Stimulated activated CD8-positive, alpha-beta memory T cell treated with anti-CD3 and anti-CD28 coated beads, Interleukin-7, amount 100 ng/mL, for 48 hours (primary cell): ENCODE measurements at places on chromosomes 16 and 17.

GRCh38 chr17:6651354-6651918 is at the start of the genes C17orf100 and MED31:
TSS of gene C17orf100 (plus strand) at chr17:6651762. CDS start at chr17:6651914, 152 bp downstream.
TSS of gene MED31 (minus strand) at chr17:6651605. CDS start at chr17:6651528, 77 bp downstream.
- peak; percentile 87 for DNase-seq

DNA sequence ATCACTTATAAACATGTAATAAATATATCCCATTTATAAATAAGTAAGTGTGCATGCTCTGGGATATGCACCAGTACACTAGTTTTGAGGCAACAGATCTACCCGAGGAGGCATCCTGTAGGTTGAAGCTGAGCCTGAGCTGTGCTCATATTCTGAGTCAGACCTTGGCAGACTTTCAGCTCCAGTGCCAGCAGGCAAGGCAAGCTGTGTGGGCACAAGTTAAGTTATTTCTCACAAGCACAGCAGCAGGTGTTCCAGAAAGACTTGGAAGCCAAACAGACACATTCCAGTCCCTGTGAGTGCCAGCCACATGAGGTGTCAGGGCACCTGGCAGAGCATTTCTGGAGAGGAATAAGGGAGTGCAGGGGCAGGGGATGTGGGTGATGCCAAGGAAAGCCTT is 1.3 kb upstream of the CLEC19A start:
- no peak for DNase-seq

GRCh38 chr16:20760346-20760745 is 3.5 kb upstream of the ACSM3 start:
- no peak for DNase-seq

- no peak for DNase-seq
These were observed 213.8 kb upstream of the NLRP1 start for GRCh38 chr17:5798094-5798493.

DNA sequence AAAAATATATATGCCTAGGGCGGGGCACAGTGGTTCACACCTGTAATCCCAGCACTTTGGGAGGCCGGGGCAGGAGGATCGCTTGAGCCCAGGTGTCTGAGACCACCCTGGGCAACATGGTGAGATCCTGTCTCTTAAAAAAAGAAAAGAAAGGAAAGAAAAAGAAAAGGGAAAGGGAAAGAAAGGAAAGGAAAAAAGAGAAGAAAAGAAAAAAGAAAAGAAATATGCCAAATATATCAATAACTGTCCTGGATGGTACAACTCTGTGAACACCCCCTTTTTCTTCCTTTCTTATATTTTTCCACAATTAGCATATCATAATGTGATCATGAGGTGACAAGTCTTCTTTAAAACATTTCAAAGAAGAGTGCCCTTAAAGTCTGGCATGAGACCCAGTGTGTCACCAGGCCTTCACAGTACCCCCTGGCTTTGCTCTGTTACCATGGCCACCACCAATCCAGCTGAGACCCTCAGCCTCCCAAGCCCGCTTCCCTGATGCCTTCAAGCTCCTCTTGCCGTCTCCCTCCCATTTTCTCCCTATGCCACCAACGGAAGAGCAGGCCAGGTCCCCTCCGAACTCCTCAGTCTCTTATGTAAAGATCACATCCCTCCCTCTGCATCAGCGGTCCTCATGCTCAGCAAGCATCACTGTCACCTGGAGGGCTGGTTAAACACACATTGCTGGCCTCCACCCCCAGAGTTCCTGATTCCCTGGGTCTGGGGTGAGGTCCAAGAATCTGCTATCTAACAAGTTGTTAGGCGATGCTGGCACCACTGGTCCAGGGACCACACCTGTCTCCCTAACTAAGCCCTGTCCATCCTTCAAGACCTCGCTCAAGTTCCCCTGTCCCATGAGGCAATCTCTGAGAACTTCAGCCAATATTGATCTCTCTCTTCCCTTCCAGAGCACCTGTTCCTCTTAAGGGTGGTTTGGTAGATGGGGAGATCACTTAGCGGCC is 44.5 kb downstream of the CUEDC1 start:
- no peak for DNase-seq

GRCh38 chr17:13735861-13736260 is 134.1 kb upstream of the HS3ST3A1 start:
- no peak for DNase-seq

DNA sequence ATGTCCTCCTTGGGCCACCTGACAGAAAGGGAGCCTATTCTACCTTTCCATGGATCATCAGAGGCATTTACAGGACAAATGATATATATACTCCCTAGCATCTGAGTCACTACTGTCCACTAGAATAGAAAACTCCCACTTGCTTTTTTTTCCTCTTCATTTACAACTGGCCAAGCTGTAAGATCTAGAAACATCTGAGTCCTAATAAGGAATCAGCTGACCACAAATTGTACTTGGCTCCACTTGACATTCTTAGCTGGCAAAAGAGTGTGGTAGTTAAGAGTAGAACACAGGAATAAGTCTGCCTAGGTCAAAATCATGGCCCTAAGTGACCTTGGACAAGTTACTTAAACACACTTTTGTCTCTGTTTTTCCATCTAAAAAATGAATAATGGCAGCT is 5.2 kb downstream of the RUSF1 start:
- DNase-seq, result no peak

GRCh38 chr17:69492410-69493071 is 78.0 kb downstream of the MAP2K6 start:
- no peak for DNase-seq

DNA sequence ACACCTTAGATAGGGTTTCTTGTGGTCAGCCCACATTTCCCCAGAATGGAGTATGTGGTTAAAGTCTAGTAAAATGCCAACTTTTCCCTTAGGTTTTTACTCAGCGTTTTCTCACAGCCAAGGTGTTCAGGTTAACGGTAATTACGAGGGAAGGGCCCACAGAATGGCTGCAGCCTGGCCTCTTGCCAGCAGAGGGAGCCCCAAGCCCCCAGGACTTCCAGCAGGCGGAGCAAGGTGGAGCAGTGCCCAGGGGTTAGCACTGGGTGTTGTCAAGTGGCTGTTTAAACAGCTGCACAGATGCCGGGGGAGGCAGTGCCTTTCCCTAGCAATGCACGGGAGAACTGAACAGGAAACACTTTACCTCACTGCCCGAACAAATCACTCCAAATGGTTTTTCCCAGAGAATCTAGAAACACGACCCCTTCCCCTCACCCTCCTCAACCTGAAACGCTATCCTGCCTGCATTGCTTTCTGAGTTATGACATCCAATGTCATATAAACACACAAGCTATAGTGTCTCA is 6.6 kb downstream of the PHB1 start:
- DNase-seq, result peak; percentile 64

GRCh38 chr16:11349599-11350276 is 4.5 kb downstream of the RMI2 start:
- no peak for DNase-seq

DNA sequence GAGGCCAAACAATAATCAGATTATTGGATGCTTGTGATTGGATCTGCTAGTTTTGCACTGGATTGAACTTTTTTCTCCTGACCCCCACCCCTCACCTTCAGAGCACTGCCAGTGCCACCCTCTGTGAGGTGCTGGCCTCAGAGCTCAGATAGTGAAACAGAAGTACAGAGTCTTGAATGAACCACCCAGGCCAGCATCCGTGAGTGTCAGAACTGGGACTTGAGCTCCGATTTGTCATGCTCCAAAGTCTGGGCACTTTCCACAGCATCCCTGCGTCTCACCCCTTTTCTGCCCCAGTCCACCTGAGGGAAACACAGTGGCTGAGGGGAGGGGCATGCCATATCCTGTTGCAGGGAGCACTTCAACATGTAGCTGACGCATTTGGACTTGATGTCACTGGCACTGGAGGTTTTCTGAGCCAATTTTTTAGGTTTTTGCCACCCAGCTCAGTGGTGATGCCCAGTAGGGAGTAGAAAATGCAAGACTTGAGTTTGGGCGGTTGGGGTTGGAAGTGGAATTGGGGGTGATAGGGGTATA is 47.3 kb downstream of the SMPD3 start:
- DNase-seq, result no peak

DNA sequence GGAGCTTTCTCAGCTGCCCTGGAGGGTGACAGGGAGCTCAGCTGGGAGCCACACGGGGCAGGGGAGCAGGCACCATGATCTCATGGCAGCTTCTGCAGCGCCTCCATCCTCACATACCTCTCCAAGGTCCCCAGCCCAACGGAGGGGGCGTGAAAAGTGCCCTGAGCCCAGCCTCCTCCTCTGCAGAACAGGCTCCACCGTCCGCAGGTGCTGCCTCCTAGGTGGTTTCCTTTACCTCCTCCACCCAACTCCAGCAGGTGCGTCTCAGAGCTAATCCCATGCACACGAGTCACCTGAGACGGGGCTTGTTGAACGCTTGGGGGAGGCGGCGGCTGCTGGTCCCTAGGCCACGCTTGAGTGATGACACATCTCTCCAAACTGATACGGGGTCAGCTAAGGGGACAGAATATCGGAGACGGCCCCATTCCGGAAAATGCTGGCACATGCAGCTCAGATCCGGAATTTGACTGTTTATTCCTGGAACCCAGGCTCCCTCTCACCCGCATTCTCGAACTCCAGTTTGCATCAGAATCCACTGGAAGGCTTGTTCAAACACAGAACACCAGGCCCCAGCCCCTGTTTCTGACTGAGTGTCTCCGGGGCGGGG is 387 bp upstream of the SLC38A8 start:
- no peak for DNase-seq

DNA sequence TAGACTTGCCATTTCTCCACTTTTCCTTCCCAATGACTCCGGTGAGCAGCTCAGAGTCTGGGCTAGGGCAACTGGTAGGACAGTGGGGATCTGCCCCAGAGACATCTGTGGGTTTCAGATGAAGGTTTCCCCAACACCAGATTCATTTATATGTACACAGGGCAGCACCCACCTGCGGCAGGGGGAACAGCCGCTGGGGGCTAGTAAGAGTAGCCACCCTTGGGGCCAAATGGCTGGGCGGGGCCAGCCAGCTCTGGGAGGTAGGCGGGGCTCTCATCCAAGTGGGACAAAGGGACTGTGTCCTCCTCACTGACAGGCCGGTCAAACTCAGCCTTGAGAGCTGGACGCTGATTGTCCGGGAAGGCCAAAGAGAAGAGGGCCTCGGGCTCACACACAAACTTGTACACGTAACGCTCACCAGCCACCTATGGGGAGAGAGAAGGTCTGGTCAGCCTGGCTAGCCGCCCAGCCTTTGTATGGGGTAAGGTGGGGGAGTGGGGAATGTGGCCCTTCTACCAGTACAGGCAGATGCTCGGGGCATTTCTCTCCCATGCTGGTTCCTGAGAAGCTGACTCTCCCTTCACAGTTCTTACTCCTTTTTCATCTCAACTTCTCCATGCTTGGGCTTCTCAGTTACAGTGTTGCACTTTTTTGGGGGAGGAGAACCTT is 17.7 kb downstream of the ETV4 start:
- DNase-seq, result no peak

DNA sequence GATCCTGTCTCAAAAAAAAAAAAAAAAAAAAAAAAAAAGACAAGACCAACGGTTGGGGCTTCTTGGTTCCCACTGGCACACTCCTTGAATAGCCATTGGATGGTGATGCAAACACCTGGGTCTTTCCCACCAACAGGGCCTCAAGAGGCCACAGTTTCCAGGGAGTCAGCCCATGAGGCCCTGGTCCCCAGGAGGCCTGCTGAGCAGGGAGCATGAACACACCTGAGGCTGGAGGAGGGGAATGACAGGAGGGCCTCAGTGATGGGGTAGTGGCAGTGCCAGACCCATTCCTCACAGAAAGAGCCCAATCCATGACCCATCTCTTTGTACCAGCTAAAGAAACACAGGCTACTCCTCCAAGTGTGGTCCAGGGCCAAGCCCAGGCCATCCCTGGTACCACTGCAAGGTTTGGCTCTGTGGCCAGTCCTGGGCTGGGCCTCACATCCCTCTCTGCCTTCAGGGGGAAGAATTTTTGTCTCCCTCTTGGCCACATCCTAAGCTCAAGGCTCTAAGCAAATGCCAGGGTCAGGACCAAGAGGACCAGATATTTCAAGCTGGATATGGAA is 13.9 kb downstream of the ARL2BP start:
- DNase-seq, result no peak

GRCh38 chr17:79572136-79572925 is 38.5 kb downstream of the RBFOX3 start:
- no peak for DNase-seq

DNA sequence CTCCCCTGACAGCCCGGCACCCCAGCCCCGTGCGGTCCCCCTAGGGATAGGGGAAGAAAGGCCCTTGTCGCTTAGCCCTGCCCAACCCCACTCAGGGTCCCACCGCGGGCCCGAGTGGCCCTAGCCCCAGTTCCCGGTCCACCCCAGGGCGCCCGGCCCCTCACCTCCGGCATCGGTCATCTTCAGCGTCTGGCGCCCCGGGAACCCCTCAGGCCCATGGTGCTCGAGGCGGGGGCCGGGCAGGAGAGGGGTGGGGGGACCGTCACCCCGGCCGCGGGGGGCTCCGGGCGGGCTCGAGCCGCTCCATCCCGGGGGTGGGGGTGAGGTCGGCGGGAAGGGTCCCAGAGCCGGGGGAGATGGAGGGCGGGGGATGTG is 620 bp downstream of the SAMD14 start:
- DNase-seq, result no peak

- no peak for DNase-seq
These were observed 28.4 kb downstream of the MYH3 start for GRCh38 chr17:10628756-10629155.

DNA sequence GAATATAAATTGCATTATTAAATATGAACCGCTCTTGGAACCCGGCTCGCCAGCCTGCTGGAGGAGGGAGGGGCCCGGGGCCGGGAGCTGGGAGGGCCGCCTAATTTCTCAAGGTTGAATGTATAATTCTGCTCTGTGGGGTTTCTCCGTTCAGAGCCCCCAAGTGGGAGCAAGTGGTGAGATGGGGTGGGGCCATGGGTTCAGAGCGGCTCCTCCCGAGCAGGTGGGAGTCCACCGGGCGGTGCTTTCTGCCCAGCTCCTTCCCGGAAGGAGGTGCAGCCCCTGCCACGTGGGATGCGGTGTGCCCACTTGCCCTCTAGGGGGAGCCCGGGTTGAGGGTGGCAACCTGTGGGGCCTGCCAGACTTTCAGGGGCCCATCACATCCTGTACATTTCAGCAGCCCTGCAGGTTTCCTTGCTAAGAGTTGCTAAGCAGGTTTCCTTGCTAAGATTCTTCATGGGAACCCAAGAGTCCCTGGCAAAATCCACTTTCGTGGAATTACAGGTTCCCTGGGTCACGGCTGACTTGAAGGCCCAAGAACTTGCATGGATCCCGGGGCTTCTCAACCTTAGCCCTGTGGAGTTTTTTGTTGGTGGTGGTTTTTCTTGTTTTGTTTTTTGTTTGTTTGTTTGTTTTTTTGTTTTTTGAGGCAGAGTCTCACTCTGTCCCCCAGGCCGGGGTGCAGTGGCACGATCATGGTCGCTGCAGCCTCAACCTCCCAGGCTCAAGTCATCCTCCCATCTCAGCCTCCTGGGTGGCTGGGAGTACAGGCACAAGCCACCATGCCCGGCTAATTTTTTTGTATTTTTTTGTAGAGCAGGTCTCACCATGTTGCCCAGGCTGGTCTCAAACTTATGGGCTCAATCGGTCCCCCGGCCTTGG is 196.7 kb upstream of the GSE1 start:
- peak; percentile 56 for DNase-seq

- no peak for DNase-seq
These were observed 8.4 kb downstream of the HNF1B start for GRCh38 chr17:37736428-37736827.

DNA sequence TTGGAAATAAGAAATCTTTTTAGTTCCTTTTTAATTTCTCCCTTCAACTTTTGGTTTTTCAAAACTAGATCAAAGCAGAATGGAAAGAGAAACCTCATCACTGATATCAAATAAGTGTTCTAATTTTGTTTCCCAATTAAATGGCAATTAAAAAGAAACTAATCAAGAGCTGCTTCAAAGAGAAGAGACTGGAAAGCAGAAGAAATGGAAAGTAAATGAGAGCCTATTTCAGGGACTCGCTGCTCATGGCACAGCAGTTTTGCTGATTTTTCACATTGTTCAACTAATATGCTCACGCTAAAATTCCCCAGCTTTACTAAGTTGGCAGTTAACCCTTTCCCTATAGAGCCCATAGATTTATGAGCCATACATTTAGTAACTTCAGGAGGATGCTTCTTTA is 6.5 kb downstream of the NMT1 start:
- DNase-seq, result no peak
